ENCODE measurements at places on chromosomes 6 and 20.

- no peak for DNase-seq
These were observed 66.5 kb downstream of the MYLK4 start for GRCh38 chr6:2684103-2684749.

- DNase-seq: peak; percentile 17
These were observed 20.1 kb downstream of the ECT2L start for GRCh38 chr6:138815797-138816528.

GRCh38 chr6:73858376-73858775, 162.4 kb downstream of the CD109 start:
- DNase-seq: no peak

DNA sequence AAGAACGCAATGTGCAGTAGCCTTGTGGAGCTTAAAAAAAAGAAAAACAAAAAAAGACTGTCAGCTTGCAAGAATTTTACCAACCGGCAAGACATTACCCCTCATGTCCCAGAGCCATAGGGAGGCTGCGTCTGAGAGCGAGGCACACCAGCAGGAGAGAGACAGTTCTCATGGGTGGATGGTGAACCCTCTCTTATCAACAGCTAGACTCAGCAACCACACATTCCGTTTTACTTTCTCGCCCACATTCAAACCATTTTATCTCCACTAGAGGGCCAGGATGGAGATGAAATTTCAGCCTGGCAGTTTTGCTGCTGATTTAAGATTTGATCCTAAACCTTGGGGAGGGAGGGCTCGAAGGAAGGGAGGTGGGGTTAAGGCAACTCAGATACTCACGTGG, 247.0 kb downstream of the ATXN1 start:
- no peak for DNase-seq

DNA sequence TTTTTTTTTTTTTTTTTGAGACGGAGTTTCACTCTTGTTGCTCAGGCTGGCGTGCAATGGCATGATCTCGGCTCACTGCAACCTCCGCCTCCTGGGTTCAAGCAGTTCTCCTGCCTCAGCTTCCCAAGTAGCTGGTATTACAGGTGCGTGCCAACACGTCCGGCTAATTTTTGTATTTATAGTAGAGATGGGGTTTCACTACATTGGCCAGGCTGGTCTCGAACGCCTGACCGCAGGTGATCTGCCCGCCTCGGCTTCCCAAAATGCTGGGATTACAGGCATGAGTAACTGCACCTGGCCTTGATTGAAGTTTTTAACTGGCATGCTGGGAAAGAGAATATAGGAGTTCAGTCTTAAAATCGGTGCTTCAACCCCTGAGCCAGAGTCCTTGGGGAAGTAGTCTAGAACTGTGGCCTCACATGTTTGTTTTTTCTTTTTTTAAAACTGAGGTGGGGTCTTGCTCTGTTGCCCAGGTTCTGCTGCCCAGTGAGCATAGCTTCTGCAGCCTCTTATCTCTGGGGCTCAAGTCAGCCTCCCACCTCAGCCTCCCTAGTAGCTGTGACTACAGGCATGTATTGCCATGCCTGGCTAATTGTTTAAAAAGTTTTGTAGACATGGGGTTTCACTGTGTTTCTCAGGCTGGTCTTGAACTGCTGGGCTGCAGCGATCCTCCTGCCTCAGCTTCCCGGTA, 3.3 kb downstream of the CBFA2T2 start:
- DNase-seq: no peak

DNA sequence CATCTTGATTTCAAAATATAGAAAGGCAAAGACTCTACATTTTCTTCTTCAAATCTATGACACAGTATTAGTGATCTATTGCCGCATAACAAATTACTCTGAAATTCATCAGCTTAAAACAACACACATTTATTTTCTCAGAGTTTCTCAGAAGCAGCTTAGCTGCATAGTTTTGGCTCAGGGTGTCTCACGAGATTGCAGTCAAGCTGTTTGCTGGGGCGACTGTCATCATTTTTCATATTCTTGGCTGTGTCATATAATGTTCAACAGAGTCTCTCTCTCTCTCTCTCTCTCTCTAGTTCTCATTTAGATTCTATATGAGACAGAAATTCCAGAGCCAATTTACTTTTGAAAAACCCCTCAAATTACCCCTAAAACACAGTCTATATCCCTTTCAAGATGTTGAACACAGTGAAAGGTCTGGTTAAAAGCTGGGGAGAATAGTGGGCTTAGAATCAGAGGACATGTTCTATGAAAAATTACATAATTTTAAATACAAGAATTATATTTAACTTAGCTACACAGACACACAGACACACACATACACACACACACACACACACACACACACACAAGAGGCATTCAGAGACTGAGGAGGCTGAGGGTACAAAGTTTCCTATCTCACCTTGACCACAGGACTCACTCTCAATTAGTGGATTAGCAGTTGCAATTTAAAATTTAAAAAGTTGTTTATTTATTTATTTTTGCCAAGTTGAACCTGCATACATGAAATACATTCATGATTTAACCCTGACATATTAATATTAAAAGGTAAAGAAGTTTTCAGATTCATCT, 86.7 kb downstream of the MKKS start:
- DNase-seq: no peak

DNA sequence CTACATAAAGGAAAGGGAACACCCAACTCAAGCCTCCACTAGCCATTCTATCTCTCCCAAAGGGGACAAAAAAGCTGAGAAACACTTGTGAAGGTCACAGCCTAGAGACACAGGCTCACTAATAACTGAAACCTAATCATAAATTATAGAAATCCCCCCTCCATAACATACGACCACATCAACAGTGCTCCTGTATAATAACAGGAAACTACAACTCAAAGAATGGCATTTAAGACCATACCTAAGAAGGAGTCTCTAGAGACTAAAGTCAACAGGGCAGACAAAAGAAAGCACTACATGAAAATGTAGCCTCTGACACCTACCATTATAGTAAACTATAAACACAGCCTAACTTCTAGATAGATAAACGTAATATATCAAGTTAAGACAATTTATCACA, 82.7 kb downstream of the THEMIS start:
- DNase-seq: no peak

DNA sequence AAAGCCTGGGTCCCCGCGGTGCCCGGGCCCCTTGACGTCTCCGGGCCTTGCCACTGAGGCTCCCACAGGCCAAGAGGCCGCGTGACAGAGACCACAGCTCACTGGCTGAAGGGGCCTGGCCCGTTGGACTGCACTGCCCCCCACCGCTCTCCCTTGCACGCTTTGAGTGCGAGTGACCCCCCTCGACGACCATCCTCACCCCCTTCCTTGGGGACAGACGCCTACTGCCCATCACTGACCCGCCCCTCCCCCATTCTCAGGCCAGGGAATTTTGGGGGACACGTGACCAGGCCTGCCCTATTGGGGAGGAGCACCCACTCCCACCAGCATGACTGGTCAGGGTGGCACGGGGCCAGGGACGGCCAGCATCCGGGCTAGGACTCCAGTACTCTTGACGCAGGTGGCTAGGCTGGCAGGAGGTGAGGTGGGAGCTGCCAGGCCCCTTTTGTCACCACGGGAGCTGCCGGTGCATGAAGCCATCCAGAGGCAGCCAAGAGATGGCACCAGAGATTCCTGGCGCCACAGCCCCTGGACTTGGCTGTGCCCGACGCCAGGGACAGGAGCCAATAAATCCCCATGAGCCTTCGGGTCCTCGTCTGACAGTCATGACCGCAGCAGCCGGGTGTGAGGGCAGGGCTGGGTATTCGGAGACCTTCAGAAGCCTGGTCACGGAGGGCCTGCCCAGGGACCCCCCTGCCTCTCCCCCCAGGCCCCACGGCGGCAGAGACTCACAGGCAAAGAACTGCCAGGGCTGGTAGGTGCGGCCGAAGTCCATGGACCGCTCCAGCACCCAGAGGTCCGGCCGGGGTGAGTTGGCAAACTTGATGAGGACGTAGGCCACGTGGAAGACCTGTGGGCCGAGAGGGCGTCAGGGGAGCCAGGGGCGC, 14.5 kb downstream of the LAMA5 start:
- DNase-seq: no peak

- DNase-seq: no peak
These were observed 216.3 kb downstream of the ADGRG6 start for GRCh38 chr6:142518126-142518525.
